Neural crest cell (in vitro differentiated cells): ENCODE measurements at places on chromosomes 3 and 15.
A peak's percentile ranks its signal among the peaks of the same experiment; 100 is the strongest.

GRCh38 chr3:124826703-124827102 lies 60.5 kb downstream of the ITGB5 start:
- no peak for DNase-seq

- no peak for DNase-seq
These were observed 199.4 kb downstream of the CLSTN2 start for GRCh38 chr3:140134231-140134965.

DNA sequence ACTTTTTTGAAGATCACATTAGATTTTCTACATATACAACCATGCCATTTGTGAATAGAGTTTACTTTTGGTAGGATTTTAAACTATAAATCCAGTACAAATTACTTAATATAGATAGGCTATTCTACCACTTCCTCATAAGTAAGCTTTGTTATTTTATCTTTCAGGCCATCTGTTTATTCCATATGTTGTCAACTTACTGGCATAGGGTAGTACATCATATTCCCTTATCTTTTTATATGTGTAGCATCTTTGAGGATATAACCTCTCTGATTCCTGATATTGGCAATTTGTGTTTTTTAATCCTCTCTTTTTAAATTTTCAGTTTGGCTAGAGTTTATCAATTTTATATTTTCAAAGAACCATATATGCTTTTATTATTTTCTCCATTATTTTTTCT lies 515.4 kb downstream of the DIPK2A start:
- DNase-seq = no peak

DNA sequence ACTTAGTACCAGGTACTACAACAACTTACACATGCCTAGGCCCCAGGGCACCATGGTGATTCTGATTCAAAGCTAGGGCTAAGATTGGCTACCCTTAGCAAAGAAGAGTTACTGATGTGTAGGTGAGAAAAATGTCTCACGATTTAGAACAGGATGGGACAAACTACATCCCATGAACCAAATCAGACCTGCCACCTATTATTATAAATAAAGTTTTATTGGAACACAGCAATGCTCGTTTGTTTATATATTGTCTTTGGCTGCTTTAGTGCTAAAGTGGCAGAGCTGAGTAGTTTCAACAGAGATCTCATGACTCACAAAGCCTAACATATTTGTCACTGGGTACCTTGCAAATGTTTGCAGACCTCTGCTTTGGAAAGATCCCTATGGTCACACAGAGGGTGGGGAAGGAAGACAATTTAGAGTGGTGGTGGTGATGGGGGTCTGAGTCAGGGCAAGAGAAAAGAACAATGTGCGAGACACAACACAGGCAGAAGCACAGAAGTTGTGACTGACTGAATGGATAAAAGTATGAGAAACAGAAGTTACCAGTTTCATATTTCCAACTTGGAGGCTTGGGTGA lies 770.6 kb upstream of the CFAP20DC start:
- no peak for DNase-seq

GRCh38 chr3:123642182-123642956 lies 57.5 kb upstream of the HACD2 start:
- DNase-seq = peak; percentile 60

GRCh38 chr3:194830401-194830800 lies 144.7 kb downstream of the FAM43A start:
- DNase-seq = no peak

GRCh38 chr3:45249391-45249790 lies 23.3 kb upstream of the TMEM158 start:
- DNase-seq = no peak

DNA sequence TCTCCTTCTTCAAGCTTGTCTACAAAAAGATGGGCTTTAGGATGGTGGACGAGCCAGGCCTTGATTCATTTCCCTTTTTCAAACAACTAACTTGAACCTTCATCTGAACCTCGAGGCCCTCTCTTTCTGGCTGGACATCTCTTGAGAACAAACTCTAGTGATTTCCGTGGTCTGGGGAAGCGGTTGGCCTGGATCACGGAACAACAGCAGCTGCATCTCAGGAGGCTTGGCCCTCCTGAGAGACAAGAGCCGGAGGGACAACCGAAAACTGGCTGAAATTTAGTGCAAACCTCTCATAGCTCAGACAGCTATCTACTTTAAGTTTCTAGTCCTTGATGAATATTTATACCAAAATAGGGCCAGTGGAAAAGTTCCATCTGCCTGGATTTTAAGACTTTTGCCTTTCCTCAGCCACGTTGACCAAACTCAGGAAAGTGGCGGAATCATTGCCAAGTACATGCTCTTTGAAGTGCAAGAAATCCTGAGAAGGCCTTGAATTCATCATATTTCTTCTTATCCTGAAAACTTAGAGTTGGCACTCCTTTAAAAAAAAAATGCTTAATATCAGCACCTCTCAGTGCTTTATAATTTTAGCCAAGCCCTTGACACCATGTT lies 14.5 kb downstream of the LMCD1 start:
- DNase-seq = no peak

DNA sequence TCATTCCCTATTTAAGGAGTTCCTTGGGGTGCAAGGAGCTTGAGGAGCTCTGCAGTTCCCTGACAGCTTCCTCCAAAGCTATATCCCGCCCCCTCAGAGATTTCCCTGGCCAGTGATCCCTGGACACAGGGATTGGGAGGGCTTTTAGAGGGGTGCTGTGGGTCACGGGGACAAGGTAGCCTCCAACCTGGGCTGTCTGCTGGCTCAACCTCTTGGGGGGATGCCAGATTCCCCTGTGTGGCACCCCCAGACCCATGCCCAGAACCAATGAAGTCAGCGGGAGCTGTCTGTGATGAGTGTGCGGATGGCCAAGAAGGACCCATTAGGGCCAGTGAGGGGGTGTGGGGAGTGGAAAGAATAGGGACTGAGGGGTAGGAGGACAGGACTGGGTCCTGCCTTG lies 21.0 kb upstream of the ATP2B2 start:
- DNase-seq = no peak

DNA sequence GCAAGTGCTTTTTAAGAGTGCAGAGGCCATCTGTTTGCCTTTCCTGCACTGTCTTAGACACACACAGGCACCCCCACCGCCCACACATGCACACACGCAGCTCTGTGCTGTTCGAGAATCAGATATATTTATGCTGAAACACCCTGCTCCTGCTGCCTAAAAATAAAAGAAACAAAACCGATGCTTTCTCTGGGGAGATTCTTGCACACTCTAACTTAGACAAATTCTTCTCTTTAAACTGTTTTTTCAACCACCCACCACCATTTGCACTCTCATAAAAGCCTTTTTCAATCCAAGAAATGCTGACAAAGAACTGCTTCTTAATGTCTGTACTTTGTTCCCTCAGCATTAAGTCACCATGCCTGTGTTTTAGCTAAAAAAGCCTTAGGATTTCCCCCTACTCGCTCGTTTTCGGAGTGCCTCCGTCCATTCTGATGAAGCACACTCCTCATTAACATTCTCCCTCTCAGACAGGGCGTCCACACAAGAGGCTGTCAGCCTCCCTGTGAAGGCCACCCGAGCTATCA lies 26.2 kb downstream of the SLC12A8 start:
- no peak for DNase-seq

DNA sequence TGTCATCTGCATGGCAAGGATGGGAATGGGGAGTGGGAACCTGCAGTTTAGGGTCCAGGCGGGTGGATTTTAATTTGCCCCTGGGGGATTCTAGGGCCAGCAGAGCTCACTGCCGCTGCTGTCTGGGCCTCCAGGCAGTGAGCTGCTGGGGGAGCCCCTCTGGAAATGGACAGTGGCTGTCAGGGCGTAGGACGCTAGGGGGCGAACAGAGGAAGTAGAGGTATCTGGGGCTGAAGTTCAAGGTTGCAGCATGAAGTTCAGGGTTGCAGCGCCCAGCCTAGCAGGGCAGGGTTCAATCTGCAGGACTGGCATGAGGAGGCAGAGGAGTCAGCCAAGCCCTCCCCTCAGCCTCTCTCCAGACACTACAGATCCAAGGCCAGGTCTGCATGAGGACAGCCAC lies 49.5 kb downstream of the APBA2 start:
- DNase-seq = peak; percentile 33

DNA sequence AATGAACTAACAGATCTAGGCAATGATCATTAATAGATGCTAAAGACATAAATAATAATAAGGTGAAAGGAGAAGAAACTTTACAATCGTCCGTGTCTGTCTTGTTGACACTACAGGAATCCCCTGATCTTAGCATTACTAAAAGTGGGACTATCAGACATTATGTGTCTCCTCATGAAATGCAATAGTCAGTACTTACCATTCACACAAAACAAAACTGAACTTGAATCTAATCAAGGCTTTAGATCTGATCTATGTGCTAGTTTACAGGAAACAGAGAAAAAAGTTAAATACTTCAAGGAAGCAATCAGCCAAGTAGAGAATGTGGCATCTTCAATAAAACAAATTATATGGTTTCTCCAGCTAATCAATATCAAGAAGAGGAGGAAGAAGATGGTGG lies 73.7 kb downstream of the PIK3CB start:
- DNase-seq = no peak

DNA sequence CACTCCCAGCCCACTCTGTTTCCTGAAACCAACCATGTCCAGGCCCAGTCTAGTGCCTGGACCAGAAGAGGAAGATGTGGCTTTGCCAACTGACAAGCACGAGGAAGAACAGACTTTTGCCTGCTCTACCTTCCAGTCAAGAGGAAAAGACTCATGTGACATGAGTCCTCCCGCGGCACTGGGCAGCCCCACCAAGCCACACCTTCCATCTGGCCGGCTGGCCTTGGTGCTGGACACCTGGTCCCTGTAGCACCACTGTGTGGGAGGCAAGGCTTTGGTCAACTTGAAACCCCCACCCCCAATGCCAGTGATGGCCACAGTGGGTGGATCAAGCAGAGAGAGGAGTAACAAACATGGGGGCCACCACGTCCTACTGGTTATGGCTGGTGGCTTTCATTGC lies 12.5 kb downstream of the CHDH start:
- DNase-seq = no peak

GRCh38 chr15:73683257-73683776 lies 866 bp upstream of the CD276 start:
- DNase-seq = no peak

DNA sequence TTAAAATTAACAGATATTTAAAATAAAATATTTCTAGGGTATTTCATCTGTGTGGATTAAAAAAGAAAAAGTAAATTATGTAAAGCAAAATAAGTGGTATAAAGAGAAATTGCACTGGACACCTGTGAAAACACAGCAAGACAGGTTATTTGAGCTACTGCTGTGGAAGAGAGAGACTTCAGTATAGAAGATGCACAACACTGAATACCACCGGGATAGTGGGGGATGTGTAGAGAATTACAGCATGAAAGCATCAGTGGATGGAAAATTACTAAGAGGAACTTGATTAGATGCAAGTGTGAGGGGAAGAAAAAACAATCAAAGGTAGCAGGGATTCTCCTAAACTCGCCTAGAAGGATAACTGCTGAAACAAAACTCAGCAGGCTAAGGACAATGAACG lies 1242.5 kb upstream of the GBE1 start:
- no peak for DNase-seq

- no peak for DNase-seq
These were observed 59.5 kb upstream of the PLXNA1 start for GRCh38 chr3:126923423-126923822.

DNA sequence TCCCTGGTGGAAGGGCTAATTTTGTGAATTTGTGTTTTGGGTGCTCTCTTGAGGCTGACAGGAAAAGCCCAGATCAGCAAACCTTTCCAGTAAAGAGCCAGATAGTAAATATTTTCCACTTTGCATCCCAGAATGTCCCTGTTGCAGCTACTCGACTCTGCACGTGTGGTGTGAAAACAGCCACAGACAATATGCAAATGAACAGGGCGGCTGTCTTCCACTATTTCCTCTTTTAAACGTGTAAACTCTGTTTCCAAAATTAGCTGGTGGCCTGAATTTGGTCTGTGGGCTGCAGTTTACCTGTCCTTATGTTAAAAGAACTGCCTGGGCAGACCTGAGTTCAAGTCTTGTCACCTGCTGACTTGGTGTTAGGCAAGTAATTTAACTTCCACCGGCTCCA lies 202.7 kb downstream of the EDEM1 start:
- DNase-seq = no peak

GRCh38 chr3:50168388-50168787 lies 13.3 kb downstream of the SEMA3F start:
- no peak for DNase-seq

- DNase-seq = no peak
These were observed 169.1 kb upstream of the TSPAN3 start for GRCh38 chr15:77239882-77240608.

DNA sequence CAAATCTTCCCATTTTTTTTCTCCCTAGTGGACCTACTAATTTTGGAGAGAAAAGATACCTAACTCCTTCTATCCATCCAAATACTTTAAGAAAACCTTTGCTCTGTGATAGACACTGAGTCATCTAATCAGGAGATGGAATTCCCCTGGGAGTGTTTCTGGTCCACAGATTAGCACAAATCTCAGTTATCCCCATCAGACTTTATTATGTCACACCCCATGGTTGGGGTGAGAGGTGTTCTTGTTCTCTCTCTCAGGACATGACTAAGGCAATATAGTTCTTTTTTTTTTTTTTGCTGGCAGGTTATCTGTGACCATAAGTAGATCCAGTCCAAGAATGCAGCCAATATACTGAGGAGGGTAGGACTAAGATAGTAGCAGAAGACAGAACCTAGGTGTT lies 15.8 kb downstream of the SLC9A9 start:
- DNase-seq = no peak

DNA sequence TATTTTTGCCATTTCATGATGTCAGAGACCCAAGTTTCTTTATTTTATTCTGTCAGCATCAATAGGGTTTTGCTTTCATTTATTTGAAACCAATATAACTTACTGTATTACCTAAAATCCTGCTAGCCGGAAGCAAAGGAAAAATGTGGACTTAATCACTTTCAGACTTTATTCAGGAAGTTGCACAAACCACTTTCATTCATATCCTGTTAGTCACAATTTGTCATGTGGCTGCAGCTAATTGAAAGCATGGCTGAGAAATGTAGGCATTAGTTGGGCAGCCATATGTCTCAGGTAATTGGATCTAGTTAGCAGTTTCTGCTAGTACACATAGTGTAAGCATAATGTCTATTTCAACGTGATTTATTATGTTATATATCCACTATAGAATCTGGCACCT lies 462.3 kb upstream of the SGO1 start:
- DNase-seq = no peak

- no peak for DNase-seq
These were observed 562.9 kb upstream of the KCNMB2 start for GRCh38 chr3:177973241-177973840.

- no peak for DNase-seq
These were observed 1.6 kb upstream of the FLNB start for GRCh38 chr3:58006661-58007060.

DNA sequence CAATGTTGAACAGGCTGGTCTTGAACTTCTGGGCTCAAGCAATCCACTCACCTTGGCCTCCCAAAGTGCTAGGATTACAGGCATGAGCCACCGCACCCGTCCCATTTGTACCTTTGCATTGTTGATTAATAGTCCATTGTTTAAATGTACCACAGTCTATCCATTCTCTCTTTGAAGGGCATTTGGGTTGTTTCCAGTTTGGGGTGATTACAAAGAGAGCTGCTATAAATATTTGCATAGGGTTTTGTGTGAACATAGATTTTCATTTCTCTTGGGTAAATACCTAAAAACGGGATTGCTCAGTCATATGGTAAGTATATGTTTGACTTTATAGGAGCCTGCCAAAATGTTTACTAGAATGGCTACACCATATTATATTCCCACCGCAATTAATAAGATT lies 13.7 kb upstream of the PTPRG start:
- DNase-seq = no peak

GRCh38 chr3:65200310-65200970 lies 512.6 kb upstream of the ADAMTS9 start:
- no peak for DNase-seq

GRCh38 chr15:66901336-66902100 lies 163.9 kb upstream of the SMAD3 start:
- DNase-seq = no peak
